ENCODE measurements at places on chromosomes 2 and 18.

DNA sequence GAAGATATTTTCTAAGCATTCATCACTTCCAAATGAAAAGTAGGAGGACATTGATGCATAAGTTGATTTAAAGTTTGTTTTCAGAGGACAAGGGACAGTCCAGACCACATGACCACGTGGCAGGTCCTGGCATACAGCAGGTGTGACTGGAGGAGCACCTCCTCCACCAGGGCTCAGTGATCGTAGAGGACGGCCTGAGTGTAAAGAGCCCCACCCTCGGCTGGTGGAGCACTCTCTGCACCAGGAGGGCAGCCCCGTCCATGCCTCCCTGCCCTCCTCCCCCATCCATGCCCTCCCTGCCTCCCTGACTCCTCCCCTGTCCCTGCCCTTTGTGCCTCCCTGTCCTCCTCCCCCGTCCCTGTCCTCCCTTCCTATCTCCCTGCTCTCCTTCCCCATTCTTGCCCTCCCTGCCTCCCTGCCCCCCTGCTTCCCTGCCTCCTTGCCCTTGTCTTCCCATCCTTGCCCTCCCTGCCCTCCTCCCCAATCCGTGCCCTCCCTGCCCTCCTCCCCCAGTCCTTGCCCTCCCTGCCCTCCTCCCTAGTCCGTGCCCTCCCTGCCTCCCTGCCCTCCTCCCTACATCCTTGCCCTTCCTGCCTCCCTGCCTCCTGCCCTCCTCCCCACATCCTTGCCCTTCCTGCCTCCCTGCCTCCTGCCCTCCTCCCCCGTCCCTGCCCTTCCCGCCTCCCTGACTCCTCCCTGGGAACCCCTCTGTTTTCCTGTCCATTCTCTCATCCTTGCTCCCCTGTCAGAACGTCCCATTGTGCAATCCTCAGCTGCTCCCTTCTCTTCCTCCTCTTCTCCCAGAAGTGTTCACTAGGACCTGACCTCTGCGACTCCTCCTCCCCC is 47.9 kb downstream of the ANKMY1 start:
- DNase-seq, result no peak

DNA sequence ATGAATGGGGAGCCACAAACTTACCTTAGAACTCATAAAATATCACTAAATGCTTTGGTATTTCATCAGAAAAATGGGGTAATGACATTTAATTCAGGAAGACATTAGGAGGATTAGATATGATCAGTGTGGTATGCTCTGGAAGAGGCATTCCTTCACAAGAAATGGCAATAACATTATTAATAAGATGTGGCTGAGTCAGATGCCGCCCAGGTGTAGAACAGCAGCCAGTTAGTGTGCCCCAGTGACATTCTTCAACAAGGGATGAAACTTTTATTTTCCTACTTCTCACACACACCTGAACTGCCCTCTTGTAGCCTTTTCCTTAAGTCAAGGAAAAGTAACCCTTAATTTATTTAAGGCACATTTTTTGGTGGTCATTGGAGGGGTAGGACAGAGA is 69.2 kb upstream of the DYNAP start:
- DNase-seq, result no peak

DNA sequence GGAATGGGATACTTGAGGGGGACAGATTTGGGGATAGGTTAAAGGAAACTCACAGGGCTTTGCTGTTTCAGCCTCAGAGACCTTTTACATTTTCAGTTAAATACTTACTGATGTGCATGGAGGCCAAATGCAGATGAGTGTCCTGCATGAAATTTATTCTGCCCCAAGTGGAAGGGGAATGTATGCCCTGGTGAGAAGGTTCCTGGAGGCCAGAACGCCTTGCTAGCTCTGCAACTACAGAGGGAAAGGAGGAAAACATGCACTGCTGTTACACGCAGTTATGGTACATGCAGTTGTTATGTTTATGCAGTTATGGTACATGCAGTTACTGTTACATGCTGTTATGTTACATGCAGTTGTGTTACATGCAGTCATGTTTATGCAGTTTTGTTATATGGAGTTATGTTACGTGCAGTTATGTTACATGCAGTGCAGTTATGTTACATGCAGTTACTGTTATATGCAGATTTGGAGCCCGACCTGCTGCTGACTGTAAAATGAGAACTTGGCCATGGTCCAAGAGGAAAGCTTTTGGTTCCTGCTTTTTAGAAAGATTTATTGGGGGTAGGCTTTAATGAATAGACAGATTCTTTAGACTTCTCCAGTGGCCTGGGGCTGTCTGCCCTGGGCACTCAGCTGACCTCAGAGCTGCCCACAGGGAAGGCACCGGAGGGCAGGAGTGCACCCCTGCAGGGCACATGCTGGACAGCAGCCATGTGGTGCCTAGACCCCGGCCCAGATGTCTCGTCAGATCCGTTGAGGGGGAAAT is 84.1 kb downstream of the LDLRAD4 start:
- DNase-seq, result no peak

DNA sequence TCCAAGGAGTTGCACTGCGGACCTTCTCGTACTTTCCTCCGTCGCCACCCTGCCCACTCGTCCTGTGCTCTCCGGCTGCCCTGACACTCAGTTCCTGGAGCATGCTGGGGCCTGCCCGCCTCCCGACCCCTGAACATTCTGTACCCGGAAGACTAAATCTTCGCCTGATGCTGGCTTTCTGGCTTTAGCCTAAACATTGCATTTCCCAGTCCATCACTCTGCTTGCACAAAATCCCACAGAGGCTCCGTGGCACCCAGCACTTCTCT is 550 bp upstream of the SFXN5 start:
- no peak for DNase-seq

GRCh38 chr2:237177052-237177451 is 91.4 kb downstream of the COPS8 start:
- DNase-seq, result no peak
